ENCODE measurements at places on chromosomes 2 and 18. TPM values are rescaled to one million over a fixed set of nuclear protein-coding genes. Genes with fewer than 3 reads are reported as not detected.

DNA sequence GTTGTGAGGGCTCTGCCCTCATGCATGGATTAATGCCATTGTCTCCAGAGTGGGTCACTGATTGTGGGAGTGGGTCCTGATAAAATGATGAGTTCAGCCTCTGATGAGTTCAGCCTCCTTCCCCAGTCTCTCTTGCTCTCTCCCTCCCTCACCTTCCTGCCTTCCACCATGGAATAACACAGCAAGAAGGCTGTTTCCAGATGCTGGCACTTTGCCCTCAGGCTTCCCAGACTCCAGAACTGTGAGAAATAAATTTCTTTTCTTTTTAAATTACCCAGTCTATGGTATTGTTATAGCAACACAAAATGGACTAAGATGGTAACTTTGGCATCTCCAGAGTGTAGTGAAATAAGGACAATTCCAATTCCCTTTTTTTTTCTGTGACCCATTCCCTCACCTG, 47.1 kb upstream of the MAP4K3 start:
- no peak overlapping the region for H3K4me3 ChIP-seq
- H3K27ac ChIP-seq, result no peak overlapping the region
- DNase-seq, result no peak
- H3K36me3 ChIP-seq, result no peaks in the 10 kb centered on the region
- no peaks in the 10 kb centered on the region for H3K4me1 ChIP-seq

Gene SP140L
- 8.5 TPM for total RNA-seq

- H3K27ac ChIP-seq, result no peak overlapping the region
- no peak overlapping the region for H3K4me3 ChIP-seq
- no peaks in the 10 kb centered on the region for H3K4me1 ChIP-seq
- DNase-seq, result no peak
Measured at GRCh38 chr2:102235491-102235890, 48.7 kb downstream of the IL1RL2 start.

DNA sequence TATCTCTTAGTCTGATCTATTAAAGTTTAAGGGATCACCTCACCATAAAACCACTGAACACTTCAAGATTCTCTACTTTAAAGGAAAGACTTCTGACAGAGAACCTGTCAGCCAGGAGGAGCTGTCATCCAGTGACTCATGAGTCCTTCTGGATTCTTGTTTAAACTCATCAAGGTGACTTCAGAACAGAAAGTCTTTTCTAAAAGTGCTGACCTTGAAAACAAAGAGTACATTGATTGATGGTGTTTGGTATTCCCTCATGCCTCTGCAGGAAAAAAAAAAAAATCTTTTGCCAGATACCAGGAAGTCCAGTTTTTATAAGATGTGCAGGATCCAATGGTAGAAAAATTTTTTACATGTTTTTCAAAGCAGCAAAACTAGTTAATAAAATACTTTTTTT, 12.3 kb downstream of the DSG2 start:
- peak overlapping the region; percentile 84 for H3K27ac ChIP-seq
- peaks cover 21% of the 10 kb centered on the region for H3K4me1 ChIP-seq
- no peaks in the 10 kb centered on the region for H3K36me3 ChIP-seq
- H3K27me3 ChIP-seq, result no peaks in the 10 kb centered on the region
- DNase-seq, result no peak

Gene NMS
- not detected for total RNA-seq

- no peaks in the 10 kb centered on the region for H3K27me3 ChIP-seq
- H3K36me3 ChIP-seq, result no peaks in the 10 kb centered on the region
- H3K4me1 ChIP-seq, result no peaks in the 10 kb centered on the region
Measured at GRCh38 chr2:170300993-170301392, 123.0 kb downstream of the MYO3B start.

- H3K4me3 ChIP-seq, result no peak overlapping the region
- H3K27me3 ChIP-seq, result no peaks in the 10 kb centered on the region
- H3K27ac ChIP-seq, result no peak overlapping the region
Measured at GRCh38 chr2:181814057-181814491, 77.5 kb upstream of the ITPRID2 start.

- H3K27ac ChIP-seq, result no peak overlapping the region
- DNase-seq, result no peak
- H3K4me3 ChIP-seq, result no peak overlapping the region
- H3K4me1 ChIP-seq, result no peaks in the 10 kb centered on the region
- no peaks in the 10 kb centered on the region for H3K27me3 ChIP-seq
- H3K36me3 ChIP-seq, result no peaks in the 10 kb centered on the region
Measured at GRCh38 chr18:35479911-35480586, 17.7 kb downstream of the INO80C start.

Gene FAM237A
- not detected for total RNA-seq

- H3K4me3 ChIP-seq, result no peak overlapping the region
- H3K4me1 ChIP-seq, result no peaks in the 10 kb centered on the region
- H3K36me3 ChIP-seq, result no peaks in the 10 kb centered on the region
- H3K27ac ChIP-seq, result no peak overlapping the region
- no peaks in the 10 kb centered on the region for H3K27me3 ChIP-seq
Measured at GRCh38 chr18:31281437-31281836, 36.5 kb upstream of the DSG1 start.

GRCh38 chr2:230669386-230669950, 43.2 kb upstream of the CAB39 start:
- H3K4me1 ChIP-seq, result no peaks in the 10 kb centered on the region
- H3K36me3 ChIP-seq, result no peaks in the 10 kb centered on the region
- no peak overlapping the region for H3K4me3 ChIP-seq
- H3K27ac ChIP-seq, result no peak overlapping the region
- no peak for DNase-seq

- no peaks in the 10 kb centered on the region for H3K27me3 ChIP-seq
- no peak overlapping the region for H3K27ac ChIP-seq
- no peaks in the 10 kb centered on the region for H3K36me3 ChIP-seq
- peak; percentile 31 for DNase-seq
- H3K4me1 ChIP-seq, result no peaks in the 10 kb centered on the region
Measured at GRCh38 chr2:152222975-152223637, 47.5 kb upstream of the STAM2 start.

Gene ITGA4
- 11.7 TPM for total RNA-seq

Gene C2orf66
- not detected for total RNA-seq

Gene CYBRD1
- 409 TPM for total RNA-seq

Gene CABYR
- 4.5 TPM for total RNA-seq

Gene PPP1R7
- total RNA-seq, result 43.6 TPM

GRCh38 chr2:222040333-222040732, 258.5 kb downstream of the PAX3 start:
- H3K27ac ChIP-seq, result no peak overlapping the region
- no peaks in the 10 kb centered on the region for H3K27me3 ChIP-seq
- DNase-seq, result no peak
- no peaks in the 10 kb centered on the region for H3K36me3 ChIP-seq
- no peaks in the 10 kb centered on the region for H3K4me1 ChIP-seq

DNA sequence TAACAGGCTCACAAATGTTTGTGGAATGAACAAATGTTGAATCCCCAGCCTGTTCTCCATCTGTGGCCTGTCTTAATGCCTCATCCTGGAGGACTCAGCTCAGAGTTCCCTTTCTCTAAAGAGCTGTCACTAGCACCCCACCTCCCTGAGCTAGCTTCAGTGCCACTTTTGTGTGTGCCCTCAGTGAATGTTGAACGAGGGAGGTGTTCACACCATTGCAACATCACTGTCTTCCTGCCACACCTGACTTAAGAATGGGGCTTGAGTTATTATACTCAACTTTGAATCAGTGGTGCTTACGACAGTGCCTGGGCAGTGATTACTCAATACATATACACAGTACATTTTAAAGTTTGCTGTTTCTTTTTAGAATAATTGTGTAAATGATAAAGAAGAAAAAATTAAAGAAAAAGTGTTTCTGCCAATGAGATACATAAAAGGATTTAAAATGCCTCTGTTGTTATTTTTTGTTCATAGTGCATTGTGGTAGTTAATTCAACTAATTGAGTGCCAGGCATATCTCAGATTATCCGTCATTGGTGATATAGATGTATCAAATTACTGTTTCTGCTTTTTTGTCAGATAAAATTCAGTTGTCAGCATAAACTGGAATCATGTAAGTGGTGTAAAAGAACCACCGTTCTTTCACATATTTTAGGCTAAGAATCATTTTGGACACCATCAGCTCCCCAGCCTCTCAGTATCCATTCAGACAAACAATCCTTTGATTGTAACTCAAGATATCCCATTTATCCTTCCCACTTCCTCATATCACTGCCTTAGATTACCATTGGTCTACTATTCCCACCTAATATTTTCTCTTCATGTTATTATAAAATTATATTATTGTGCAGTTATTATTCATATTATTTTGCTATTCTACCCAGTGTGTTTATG, 304.7 kb downstream of the PTPRM start:
- H3K36me3 ChIP-seq, result no peaks in the 10 kb centered on the region
- no peak overlapping the region for H3K4me3 ChIP-seq
- H3K27me3 ChIP-seq, result no peaks in the 10 kb centered on the region
- H3K27ac ChIP-seq, result no peak overlapping the region
- H3K4me1 ChIP-seq, result no peaks in the 10 kb centered on the region

DNA sequence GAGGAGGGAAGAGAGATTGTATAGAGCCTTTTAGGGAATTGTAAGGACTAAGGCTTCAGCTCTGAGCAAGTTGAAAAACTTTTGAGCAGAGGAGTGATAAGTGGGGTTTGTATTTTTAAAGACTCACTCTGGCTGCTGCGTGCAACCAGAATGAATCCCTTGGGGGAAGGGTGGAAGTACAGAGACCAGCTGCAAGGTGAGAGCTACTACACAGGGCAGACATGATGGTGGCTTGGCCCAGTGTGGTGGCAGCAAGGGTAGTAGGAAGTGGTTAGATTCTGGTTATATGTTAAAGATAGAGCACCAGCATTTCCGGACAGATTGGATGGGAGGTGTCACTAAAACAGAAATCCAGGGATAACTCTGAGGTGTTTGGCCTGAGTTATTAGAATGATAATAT, 10.1 kb upstream of the SESTD1 start:
- H3K4me1 ChIP-seq, result no peaks in the 10 kb centered on the region
- no peak for DNase-seq
- no peak overlapping the region for H3K27ac ChIP-seq
- no peaks in the 10 kb centered on the region for H3K27me3 ChIP-seq
- no peak overlapping the region for H3K4me3 ChIP-seq

GRCh38 chr2:128300151-128301020, 18.3 kb downstream of the HS6ST1 start:
- H3K27me3 ChIP-seq, result no peaks in the 10 kb centered on the region
- no peak for DNase-seq
- peak overlapping the region; percentile 29 for H3K27ac ChIP-seq
- H3K36me3 ChIP-seq, result no peaks in the 10 kb centered on the region
- no peak overlapping the region for H3K4me3 ChIP-seq

DNA sequence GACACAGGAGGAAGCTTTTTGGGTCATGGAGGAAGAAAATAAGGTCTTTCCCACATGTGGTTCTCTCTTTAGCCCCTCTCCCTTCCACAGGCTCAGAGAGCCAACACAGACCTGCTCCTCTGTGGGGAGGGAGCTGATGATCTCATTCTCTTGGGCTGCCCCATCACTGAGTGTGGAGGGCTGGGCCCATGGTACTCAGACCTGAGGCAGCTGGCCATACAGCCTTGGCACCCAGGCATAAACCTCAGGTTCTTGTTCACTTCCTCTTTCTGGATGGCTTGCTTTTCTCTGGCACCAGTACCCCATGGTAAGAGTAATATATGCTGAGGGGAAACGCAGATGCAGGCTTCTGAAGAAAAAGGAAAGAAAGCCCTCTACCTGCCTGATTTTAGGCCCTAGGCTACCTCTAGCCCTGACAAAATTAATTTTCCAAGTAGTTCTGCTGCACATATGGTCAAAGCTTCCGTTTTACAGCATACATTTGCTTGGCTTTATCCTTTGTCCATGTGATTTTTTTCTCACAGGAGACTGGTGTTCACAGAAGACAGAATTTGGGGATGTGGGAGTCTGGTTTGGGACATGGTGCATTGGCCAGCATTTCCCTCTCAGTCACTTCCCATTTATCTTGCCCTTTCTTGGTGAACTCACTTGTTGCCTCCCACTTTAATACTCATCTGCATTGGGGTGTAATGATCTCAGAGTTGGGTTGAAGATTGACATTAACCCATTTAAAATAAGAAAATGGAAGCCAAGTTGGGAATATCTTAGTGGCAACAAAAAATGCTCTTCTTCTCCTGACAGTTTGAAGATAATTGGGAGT, 11.1 kb downstream of the DHRS9 start:
- DNase-seq, result no peak
- H3K4me1 ChIP-seq, result no peaks in the 10 kb centered on the region
- no peaks in the 10 kb centered on the region for H3K36me3 ChIP-seq
- no peak overlapping the region for H3K27ac ChIP-seq
- no peak overlapping the region for H3K4me3 ChIP-seq

Gene SPEG
- 36.6 TPM for total RNA-seq

GRCh38 chr2:69994166-69994565, 32.7 kb upstream of the ASPRV1 start:
- H3K36me3 ChIP-seq, result no peaks in the 10 kb centered on the region
- H3K4me1 ChIP-seq, result no peaks in the 10 kb centered on the region
- H3K4me3 ChIP-seq, result no peak overlapping the region
- no peak overlapping the region for H3K27ac ChIP-seq

DNA sequence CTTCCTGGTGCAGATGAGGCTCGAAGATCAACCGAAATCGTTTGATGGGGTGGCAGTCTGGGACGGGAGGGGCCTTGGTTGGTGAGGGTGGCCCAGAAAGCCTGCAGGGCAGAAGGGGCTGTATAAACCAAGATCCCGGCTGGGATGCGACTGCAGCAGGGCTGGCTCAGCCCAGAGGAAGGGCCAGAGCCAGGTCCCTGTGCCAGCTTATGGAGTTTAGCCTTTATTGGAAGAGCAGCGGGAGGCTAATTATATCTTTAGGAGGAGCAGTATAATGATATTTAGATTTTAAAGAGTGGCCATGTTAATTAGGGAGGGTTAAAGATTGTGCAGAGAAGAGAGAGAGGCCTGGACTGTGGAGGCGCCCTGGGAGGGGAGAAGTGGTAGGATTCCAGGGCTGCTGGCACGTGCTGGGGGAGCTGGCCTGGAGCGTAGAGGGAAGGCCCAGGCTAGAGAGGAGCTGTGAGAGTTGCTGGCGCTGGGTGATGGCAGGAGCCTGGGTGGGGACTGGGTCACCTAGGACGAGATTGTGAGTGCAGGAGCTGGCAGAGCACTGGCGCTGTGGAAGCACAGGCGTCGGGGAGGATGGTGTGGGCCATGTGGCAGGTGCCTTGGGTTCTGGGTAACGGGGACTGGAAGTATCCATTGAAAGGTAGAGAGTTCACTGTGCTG, 25.1 kb downstream of the TRAF3IP1 start:
- no peak overlapping the region for H3K27ac ChIP-seq
- no peak overlapping the region for H3K4me3 ChIP-seq
- H3K4me1 ChIP-seq, result no peaks in the 10 kb centered on the region
- no peak for DNase-seq
- no peaks in the 10 kb centered on the region for H3K27me3 ChIP-seq

Gene RIT2
- not detected for total RNA-seq
